ENCODE measurements at places on chromosomes 6 and 20.

- no peak for DNase-seq
These were observed 422.8 kb downstream of the EPM2A start for GRCh38 chr6:145312481-145312880.

GRCh38 chr6:129677620-129678325 is 32.2 kb downstream of the ARHGAP18 start:
- no peak for DNase-seq

- DNase-seq = no peak
These were observed 6.4 kb upstream of the PNPLA1 start for GRCh38 chr6:36263390-36264000.

GRCh38 chr20:46512943-46513844 is at the start of gene ZNF334:
Gene ZNF334 (minus strand): TSS chr20:46513559. CDS start chr20:46512102, 1,457 bp downstream.
- DNase-seq = peak; percentile 10

DNA sequence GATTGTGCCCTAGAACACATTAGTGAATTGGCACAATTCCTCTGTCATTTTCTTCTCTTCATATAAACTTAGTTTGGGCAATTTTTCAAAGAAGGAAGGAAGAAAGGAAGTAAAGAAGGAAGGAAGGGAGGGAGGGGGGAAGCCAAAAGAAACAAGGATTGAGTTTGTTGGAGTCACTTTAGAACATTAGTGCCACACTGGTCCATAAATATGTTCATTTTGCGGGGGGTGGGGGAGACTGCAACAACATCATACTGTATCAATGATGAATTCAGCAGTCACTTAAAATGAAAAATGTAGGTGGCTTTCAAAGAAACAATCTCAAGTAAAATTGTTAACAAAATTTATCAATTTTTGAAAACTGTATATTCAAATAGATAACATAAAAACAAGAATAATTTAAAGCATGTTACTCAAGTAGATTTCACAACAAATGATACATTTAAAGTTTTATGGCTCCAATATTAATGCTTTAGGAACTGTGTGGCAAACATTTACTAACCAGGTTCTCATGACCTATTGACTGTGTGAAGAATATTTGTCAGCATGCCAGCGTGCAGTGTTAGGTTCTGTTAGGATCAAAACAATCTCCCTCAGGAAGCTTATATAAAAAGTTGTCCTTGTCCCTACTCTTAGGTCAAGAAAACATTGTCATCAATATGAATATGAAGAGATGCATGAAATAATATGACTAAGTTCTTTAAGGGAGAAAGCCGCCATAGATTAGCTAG is 208.1 kb upstream of the AGPAT4 start:
- no peak for DNase-seq

DNA sequence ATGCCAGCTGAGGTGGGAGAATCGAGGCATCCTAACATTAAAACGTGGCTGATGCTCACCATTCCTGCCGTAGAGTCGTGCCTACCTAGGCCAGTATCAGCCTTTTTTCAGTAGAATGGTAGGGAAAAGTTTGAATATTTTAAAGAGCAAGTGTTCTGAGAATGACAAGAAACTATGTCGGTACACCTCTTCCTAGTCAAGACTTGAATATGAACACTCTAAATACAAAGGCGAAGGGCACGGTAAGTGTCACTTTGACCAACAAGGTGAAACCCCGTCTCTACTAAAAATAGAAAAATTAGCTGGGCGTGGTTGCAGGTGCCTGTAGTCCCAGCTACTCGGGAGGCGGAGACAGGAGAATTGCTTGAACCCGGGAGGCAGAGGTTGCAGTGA is 1.0 kb downstream of the GINM1 start:
- DNase-seq = no peak

- no peak for DNase-seq
These were observed 9.6 kb downstream of the TBXT start for GRCh38 chr6:166157930-166158617.

DNA sequence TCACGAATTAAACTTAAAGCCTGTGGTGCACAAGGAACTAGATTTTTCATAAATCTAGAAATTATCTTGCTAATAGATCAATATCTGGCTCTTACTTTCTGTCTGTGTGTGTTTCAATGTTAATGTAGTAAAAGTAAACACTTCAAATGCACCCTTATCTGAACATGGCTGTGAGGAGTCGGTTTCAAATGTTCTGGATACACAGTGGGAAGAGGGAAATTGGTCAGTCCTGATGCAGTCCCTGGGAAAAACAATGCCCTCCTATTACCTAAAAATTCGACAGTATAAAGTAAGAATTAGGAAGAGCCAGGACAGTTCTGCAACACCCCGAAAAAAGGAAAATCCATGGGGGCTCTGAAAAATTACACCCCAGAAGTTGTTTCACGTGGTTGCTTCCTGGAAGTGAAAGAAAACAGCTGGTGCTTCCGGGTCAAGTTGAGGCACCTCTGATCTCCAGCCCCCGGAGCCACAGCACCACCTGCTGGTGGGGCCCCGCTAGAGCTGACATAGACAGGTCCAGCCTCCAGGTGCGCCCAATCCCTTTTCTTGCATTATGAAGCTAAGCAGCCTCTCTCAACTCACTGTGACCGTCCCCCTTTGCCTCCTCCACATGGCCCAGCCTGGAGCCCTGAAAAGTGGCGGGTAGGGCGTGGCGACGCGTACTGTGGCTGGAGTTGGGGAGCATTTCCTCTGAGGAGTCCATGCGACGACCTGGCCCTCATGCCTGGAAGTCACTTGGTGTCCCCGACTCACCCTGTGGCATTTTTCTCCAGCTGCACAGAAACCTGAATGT is 8.3 kb downstream of the SEMG2 start:
- DNase-seq = no peak

DNA sequence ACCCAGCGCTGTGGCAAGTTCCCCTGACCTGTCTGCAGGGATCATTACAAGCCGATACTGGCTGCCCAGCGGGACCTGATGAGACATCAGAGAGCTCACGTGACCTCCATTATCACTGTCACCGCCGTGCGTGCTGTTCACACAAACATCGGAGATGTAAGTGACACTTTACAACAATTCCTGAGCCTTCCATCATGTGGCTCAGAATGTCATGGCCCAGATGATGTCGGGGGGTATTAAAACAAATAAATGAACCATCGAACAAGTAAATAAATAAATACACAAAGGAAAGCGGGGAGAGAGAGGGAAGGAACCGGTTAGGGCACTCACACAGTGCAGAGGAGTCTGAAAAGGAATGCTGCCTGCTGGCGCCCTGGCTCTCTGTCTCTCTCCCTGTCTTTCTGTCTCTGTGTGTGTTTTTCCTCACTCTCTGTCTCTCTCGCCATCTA is 195.1 kb downstream of the BMP7 start:
- DNase-seq = no peak

- DNase-seq = no peak
These were observed 111.4 kb downstream of the RNGTT start for GRCh38 chr6:88852000-88852399.

GRCh38 chr6:166413491-166413951 is 30.8 kb upstream of the MPC1 start:
- no peak for DNase-seq

DNA sequence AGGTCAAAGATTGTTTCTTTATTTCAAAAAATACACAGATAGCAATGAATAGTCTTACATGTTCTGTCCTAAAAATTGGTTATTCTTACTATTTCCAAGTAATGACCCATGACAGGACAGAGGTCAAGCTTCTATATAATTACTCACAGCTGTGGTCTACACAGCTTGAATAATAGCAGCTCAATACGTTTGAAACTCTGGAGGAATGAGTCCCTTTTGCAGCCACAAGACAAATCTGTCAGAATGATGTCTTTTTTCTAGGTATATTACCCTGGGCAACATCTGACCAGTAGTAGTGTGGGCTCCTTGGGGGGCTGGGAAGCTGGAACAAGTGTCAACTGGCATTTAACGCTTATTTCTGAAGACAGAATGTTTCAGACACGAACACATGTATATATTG is 84.9 kb upstream of the HTR1B start:
- no peak for DNase-seq

GRCh38 chr20:2385026-2385425 is 4.3 kb downstream of the TGM6 start:
- no peak for DNase-seq

GRCh38 chr20:8720089-8720488 is 348.8 kb upstream of the PLCB4 start:
- DNase-seq = no peak

DNA sequence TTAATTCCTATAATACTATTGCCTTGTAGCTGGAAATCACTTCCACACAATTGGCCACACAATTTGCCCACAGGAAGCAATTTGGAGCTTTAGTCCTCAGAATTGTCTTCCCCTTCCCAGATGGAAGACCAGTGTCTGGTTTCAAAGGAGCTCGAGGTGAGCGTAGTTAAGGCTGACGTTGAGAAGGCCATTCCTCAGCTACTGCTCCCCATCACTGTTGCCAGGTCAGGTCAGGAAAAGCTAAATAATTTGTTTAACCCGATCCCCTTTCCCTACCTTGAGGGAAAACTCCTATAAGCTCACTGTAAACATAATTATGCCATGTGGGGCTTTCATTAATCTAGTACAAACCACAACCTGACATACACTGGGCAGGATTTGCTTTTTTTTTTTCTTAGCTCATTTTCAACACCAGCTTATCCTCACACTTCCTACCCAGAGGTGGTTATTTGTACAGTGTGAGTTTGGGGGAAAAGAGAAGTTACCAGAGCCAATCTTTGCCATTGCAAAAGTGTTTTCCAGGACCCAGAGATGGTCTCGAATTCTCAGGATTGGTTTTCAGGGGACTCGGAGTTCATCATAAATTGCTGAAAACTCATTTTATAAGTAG is 242.7 kb downstream of the CLIC5 start:
- DNase-seq = no peak

- DNase-seq = no peak
These were observed 114.6 kb downstream of the ADAT2 start for GRCh38 chr6:143335865-143336264.

GRCh38 chr6:52983159-52983848 is 11.8 kb downstream of the GSTA4 start:
- DNase-seq = no peak

GRCh38 chr6:147829418-147829817 is 320.9 kb downstream of the SAMD5 start:
- no peak for DNase-seq

DNA sequence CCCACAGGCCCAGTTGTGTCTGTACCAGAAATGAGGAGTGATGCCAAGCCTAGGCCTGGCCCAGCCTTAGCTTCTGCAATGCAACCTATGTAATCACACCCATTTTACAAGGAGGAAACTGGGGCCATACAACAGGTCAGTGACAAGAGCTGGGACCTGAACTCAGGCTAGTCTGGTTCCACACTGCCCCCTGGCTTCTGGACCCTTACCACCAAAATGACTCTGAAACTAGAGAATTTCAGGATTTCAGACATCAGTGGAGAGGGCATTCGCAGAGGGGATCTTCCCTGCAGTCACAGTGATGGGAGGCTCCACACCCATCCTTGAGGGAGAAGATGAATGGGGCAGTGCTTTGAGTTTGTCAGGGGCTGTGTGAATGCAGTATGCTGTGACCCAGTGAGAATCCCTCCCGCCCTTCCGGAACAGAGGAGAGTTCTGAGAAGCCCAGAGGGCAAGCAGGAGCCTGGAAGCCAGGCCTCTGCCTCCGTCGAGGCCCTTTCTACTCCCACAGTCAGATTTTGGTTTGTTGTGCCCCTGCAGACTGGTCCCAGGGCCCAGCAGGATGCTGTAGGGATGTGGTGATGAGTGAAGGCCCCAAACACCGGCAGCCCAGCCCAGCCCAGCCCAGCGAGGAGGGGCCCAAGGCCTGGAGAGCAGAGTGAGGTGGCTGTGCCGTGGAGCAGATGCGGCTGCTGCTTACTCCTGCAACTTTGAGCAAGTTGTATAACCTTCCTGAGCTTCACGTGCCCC is 48.1 kb upstream of the MYL9 start:
- DNase-seq = no peak

- no peak for DNase-seq
These were observed 75.8 kb downstream of the PREP start for GRCh38 chr6:105326833-105327770.

GRCh38 chr6:160837146-160837545 is 135.1 kb downstream of the PLG start:
- DNase-seq = no peak

DNA sequence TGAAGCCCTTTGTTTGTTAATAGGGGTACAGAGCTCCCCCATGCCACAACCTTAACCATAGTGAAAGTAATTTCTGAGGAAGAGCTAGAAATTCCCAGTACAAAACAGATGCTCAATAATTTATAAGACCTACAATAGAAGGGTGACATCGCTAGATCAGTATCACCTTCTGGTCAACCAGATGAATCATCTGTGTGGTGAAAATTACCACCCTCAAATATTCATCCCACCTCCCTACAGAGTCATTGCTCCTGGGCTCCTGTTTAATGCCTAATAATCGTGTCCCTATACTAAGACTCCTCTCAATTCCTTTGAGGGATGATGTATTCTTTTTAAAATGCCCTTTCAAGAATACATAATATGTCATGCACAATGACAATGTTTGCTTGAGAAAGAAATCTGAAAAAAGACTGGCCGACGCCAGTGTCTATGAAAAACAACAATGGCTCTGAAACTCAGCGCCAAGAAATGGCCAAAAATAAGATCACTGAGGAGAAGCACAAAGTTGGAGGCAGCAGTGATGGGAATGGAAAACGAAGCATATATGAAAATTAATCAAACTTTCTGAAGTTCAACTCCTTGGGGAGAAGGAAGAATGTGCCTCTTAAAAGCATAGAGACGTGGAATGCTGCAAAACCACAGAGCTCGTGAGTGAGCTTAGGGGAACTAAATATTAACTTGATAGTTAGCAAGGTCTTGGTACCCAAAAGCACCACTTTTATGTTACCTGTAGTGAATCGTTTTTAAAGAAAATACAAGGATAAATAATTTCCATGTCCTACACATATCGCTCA is 11.0 kb upstream of the ADGRF5 start:
- no peak for DNase-seq

GRCh38 chr20:36830791-36831691 is 44.9 kb upstream of the TLDC2 start:
- peak; percentile 60 for DNase-seq

GRCh38 chr20:19026901-19027644 is 185.4 kb upstream of the SLC24A3 start:
- no peak for DNase-seq

DNA sequence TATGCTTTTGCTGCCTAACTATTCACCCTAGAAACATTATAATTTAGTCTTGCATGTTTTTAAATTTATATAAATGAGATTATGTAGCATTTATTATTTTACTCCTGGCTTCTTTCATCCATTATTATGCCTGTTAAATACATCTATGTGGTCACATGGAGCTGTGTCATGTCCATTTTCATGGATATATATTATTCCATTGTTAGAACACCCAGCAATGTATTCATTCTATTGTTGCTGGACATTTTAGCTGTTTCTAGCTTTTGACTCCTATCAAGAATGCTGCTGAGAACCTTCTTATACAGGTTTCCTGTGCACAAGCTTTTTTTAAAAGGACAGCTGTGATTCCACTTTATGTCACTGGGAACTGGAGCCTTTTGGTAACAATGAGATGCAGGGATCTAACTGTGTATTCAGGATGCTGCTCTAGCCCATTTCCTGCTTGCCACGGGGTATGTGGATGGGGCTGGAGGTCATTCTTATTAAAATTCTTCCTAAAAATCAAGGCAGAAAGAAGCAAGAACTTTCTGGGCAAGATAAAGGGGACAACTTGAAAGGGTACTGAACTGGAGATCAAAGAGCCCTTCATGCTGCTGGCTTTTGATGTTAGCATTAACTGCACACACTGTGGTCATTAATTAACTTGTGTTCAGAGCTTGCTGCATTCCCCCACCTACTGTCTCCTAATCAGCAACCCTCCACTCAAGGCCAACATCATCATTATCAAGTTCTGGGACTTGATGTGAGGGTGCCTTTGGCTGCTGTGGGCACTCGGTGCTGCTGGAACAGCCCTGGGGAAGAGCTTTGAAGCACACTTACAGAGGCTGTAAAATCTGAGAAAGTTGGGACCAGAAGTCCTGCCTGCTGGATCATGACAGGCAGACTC is 96.6 kb upstream of the AKIRIN2 start:
- no peak for DNase-seq

GRCh38 chr6:122833021-122833491 is 44.0 kb downstream of the SMPDL3A start:
- peak; percentile 55 for DNase-seq

Measured in hippocampal formation (tissue), 2 donors.